ENCODE measurements at places on chromosomes 6 and 20.

GRCh38 chr6:128158496-128158895, 257.6 kb upstream of the THEMIS start:
- DNase-seq = no peak

GRCh38 chr6:42877695-42878094, 1.7 kb upstream of the RPL7L1 start:
- no peak for DNase-seq

- peak; percentile 19 for DNase-seq
These were observed 335.7 kb downstream of the NRN1 start for GRCh38 chr6:5670811-5671561.

- DNase-seq = no peak
These were observed 7.2 kb upstream of the MDGA1 start for GRCh38 chr6:37704923-37705238.

GRCh38 chr6:137235686-137236085, 16.5 kb upstream of the IFNGR1 start:
- DNase-seq = no peak

- DNase-seq = no peak
These were observed 56.8 kb downstream of the PRDM1 start for GRCh38 chr6:106142876-106143431.

DNA sequence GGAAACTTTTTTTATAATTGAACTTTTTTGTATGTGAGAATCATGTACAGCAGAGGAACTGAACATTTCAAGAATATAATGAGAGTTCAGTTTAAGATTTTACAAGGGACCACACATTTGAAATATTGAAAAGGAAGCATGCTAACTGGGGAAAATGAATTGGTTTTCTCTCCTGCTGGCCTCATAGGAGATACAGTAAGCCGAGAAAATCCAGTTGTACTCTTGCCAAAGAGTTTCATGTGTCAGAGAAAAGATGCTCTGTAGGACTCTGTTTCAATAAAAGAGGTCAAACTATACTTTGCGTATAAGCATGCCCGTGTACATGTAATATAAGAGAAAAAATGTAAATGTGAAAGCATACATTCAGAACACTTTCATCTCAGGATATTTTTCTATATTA, 393.5 kb upstream of the NRSN1 start:
- no peak for DNase-seq

GRCh38 chr6:150895928-150896632, 30.6 kb downstream of the MTHFD1L start:
- DNase-seq = no peak

DNA sequence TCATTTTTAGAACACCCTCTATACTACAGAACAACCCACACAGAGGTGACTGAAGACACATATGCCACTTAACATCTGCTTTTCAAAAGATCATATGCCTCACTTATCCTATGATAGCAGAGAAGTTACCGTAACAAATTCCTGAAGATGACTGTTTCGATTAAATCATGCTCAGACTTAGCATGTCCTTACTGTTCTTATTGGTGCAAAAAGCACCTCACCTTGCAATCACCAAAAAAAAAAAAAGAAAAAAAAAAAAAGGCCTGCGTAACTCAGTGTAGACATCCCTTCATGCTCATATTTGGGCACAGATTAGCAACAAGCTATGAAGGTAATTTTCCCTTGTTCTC, 17.7 kb upstream of the DST start:
- DNase-seq = no peak

- no peak for DNase-seq
These were observed 477 bp upstream of the ITPA start for GRCh38 chr20:3208786-3209256.

DNA sequence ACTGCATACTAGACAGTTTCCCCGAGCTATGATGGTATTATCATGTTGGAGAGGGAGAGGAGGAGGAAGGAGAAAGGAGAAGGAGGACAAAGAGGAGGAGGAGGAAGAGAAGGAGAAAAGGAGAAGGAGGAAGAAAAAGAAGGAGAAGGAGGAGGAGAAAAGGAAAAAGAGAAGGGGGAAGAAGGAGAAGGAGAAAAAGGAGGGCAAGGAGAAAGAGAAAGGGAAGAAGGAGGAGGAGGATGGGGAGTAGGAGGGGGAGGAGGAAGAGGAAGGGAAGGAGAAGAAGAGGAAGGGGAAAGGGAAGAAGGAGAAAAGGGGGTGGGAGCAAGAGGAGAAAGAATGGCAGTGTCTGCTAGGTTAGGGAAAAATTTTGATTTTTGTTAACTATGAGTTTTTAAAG, 35.1 kb upstream of the PRELID3B start:
- no peak for DNase-seq

DNA sequence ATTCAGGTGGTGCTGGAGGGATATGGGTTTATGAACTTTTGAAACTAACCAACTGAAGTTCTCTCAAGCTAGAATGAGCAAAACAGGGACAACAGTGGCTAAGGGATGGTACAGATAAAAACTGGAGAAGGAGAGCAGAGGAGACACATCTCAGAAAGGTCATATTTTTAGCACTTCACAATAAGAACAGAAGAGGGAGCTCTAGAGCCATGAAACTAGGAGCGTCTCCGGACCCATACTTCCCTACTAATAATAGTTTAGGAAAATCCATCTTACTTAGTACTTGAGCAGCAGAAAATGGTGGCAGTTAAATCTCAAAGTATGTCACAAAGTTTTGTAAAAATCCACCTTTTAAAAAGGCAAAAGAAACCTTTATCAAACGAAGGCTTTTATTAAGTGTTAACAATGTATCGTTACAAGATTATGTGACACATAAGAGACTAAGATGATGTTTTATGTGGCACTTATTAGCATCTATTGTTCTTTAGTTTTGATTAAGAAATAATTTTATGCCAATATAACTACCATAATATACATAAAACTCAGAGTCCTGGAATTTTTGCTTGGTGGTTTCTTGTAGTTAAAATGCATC, 278.6 kb downstream of the TBC1D32 start:
- peak; percentile 35 for DNase-seq

- DNase-seq = no peak
These were observed 28.9 kb upstream of the SMIM8 start for GRCh38 chr6:87293526-87293925.

Measured in HTR-8/SVneo (cell line).